ENCODE measurements at places on chromosomes 3 and 15.
A peak's percentile ranks its signal among the peaks of the same experiment; 100 is the strongest.

DNA sequence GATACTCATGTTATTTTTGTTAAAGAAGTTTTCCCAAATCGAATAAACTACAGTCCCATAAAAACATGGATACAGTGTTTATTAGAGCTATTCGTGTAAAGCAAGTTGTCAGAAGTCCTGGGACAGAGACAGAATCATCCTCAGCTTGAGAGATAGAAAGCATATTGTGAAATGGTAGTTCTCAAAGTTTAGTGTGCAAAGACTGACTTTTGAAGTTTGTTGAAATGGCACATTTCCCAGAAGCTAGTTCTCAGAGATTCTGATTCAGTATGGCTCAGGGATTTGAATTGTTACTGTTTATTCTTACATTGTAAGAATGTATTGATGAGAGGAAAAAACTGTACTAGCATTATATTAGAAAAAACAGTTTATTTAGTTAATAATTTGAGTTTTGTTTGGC is 22.1 kb downstream of the GABRR3 start:
- DNase-seq, result no peak

DNA sequence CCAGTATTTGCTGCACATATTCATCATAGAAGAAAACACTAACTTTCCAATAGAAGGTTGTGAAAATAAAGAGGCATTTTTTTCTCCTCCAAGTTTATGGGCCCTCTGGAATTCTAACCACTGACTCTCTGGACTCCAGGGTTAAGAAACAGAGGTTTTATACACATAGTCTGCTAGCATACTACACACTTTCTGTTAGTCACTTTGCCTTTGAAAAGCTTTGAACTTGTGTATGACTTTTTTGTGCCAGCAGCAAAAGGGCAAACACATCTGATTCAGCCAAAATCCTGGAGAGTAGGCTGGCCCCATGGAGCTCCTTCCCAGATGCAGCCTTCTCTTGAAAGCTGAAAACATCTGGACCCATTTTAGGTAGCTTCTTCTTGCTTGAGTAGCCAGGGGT is 6.2 kb downstream of the ZIC4 start:
- no peak for DNase-seq

- no peak for DNase-seq
Measured at GRCh38 chr3:120424976-120425570, 25.7 kb downstream of the FSTL1 start.

- peak; percentile 8 for DNase-seq
Measured at GRCh38 chr3:10142707-10143560, 1.4 kb downstream of the VHL start.

DNA sequence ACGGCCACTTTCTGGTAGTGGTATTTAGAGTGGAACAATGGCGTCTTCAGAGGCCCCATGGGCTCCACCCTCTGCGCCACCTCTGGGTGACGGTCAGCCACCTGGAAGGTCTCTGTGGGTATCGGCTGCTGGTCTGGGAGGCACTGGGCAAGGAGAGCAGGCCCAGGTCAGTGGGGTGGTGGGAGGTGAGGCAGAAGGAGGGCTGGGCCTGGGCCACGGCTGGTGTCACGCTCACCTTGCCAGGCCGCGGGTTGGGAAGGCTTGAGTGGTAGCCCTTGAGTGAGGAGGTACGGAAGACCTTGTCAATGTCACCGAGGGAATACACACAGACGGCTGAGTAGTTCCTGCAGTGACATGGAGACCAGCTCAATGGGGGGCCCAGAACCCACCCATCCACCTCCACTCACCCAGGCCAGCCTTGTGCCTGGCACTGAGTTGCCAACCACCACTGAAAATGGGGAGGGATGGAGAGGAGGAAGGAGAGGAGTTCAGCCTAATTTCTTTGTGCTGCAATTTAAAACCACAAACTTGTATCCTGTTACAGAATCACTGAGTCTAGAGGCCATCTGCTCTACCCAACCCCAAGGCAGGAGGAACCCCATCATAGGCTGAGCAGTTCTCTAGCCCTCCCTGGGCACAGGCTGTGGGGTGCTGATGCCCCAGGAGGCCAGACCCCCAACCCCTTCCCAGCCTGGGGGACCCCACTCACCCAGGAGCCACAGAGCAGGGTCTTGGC is 19.0 kb downstream of the SEMA7A start:
- no peak for DNase-seq

DNA sequence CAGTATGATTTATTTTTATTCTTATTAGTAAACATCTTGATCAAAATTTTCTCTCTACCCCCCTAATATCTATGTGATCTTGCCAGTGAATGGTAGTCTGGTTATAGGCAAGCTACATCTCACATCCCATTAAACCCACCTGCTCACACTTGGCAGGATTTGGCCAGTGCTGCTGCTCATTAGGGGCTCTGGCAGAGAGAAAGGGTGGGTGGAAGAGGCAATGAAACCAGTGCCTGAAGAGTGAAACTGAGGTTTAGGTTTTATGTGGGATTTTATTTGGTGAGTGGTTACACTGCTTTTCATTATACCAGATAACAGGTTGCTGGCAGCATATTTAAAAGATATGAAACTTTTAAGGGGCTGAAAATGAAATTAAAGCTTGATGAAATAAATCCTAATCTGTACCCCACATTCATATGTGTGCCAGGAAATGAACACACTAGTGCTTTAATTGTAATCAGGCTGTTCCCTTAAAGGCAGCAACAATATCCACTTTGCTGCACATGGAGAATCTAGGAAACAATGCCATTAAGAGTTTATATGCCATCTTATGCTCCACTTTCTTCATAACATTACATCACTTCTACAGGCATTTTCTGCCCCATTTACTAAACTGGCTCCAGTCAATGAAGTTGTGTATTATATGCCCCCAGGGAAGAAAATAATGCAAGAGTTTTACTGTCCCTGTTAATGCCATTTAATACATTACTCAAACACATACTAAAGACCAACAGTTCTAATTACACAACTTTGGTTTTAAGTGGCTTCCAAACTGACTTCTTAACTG is 688.7 kb downstream of the MECOM start:
- peak; percentile 25 for DNase-seq

- no peak for DNase-seq
Measured at GRCh38 chr3:194383276-194383940, 13.9 kb upstream of the LRRC15 start.

- DNase-seq, result no peak
Measured at GRCh38 chr3:141784531-141784930, 21.3 kb downstream of the GRK7 start.

- DNase-seq, result no peak
Measured at GRCh38 chr3:190086191-190086590, 34.5 kb downstream of the P3H2 start.

DNA sequence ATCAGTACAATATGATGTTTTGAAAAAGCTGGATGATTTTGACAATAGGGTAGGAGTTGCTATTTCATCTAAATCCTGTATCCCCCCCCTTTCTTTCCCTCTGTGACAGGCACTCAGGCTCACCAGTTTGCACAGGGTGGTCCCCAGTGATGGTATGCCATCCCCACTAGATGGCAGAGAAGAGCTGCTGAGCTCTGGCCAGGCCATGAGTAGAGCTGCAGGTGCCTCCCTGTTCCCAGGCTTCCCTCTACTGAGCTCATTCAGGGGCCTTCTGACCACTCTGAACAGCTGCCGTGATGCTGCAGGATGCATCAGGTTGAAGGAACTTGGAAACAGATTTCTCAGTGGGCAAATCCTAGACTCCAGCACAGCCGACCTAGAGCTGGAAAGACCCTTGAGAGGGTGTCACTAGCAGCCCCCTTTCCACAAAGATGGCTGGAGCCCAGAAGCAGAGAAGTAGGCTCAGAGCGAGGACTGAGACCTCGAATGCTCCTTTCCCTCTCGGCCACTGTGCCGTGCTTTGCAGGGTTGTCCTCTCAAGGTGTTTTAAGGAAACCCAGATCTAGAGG is 45.1 kb downstream of the EFCAB12 start:
- peak; percentile 40 for DNase-seq

- DNase-seq, result no peak
Measured at GRCh38 chr3:135456108-135456790, 509.3 kb upstream of the PPP2R3A start.

- DNase-seq, result no peak
Measured at GRCh38 chr15:91067036-91067435, 33.0 kb upstream of the SV2B start.

DNA sequence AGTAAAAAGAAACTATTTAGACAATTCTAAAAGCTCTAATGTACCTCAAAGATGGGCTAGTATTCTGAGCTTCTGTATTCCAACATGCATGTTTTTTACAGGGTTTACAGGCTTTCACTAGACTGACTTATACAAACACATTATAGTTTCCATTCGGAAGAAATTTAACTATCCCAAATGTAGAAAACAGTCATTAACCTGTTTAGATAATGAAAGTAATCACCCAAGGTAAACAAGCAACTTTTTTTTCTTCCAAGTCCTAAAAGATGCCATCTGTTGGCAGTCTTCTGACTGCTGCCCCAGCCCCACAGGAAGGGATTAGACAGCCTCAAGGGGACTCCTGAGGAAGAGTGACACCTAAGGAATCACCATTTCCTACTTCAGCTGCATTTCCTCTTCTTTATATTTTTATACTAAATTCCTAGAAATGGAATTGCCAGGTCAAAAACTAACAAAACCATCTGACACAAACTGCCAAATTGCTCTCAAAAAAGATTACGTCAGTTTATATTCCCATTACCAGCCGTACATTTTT is 25.5 kb downstream of the SIN3A start:
- DNase-seq, result no peak

DNA sequence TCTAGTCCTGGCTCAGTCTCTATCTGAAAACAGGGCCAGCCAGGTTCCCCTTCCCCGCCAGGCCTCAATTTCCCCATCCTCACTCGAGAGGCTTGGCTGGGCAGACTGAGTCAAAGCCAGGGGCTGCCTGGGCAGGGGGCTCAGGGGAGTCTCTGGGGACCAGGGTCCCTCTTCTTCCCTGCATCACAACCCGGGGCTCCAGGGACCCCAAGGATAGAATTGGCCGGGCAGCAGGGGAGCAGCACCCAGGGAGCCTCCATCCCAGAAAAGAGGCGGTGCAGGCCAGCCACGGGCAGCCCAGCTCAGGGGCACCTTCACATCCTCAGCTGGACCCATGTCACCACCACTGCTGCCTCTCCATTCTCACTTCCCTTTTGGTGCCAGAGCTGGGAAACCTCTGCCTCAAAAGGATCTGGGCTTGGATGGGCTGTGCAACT is 13.3 kb upstream of the PLXND1 start:
- DNase-seq, result no peak

DNA sequence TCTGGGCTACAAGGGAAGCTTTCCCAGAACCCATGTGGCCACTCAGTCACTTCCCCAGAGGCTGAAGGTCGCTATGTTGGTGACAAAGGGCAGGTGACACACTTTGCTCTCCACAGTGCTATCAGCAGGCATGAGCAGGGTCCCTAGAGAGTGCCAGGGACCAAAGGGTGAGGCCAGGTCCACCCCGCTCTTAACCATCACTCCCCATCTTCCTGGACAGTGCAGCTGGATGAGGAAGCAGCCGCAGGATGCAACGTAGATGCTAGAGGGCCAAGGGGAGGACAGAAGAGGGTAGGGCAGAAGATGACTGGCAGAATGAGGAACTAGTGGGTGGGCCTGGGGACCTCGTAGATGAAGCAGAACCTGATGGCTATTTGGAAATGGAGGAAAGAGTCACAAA is 13.6 kb upstream of the LTF start:
- DNase-seq, result no peak

GRCh38 chr3:90035643-90036042 is 928.2 kb downstream of the EPHA3 start:
- no peak for DNase-seq

DNA sequence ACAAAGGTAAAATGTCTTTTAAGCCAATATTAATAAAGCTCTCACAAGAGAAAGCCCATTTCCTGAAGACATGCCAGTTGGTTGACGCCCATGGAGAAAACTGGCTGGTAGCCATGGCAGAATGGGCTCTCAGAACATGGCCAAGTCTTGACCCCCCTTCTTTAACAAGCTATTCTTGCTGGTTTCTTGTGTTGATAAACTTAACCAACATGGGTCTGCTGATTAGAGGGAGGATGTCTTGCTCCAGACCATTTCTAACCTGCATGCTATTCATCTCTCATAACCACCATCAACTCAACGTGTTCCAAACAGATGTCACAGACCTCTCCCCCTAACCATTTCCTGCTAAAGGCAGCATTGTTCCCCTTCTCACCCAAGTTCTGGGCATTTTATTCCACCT is 25.7 kb downstream of the NTRK3 start:
- DNase-seq, result no peak

DNA sequence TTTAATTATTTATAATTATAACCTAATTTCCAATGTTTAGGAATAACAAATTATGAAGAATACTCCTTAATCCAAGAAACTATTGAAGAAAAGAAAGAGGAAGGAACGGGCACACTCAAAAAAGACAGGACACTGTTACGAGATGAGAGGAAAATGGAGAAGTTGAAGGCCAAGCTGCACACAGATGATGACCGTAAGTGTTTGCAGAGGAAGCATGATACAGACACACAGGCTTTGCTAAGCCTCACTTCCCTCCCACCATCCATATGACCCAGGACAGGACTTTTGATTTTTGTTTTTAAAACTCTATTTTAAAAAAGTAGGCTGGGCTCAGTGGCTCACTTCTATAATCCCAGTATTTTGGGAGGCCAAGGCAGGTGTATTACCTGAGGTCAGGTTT is 389.4 kb upstream of the TPM1 start:
- DNase-seq, result no peak

DNA sequence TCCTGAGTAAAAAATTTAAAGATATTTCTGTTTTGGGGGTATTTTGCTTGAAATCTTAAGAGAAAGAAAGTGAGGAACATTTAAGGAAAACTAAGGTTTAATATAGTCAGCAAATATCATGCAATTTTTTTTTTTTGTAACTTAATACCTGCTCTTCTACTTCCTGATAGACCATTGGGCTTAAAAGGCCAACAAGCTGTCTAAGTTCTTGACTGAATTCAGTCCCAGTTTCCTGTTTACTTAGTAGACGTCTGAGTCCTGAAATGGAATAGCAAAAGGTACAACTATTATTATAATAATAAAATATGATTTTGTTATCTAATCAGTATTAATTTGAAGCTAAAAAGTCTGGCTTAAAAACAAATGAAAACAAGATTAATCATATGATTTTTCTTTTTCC is 37.9 kb downstream of the IQCB1 start:
- no peak for DNase-seq

- DNase-seq, result no peak
Measured at GRCh38 chr3:194421-194820, 2.1 kb upstream of the CHL1 start.

GRCh38 chr3:149605902-149606301 is 51.9 kb downstream of the WWTR1 start:
- no peak for DNase-seq

DNA sequence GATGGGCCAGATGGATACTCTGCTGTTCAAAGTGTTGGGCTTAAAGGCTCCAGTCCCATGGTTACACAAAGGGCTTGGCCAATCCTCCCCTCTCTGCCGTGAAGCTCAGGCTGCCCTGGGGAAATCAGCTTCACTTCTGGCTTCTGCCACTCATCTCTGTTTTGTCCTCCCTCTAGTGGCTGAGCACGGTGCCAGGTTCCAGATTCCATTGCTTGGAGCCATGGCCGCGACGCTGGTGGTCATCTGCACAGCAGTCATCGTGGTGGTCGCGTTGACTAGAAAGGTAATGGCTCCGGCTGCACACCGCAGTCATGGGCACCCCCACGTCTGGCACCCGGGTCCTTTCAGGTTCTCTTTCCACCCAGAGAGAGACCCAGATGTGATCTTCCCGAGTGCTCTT is 5.6 kb downstream of the TIGIT start:
- DNase-seq, result peak; percentile 20

- no peak for DNase-seq
Measured at GRCh38 chr3:112980080-112980479, 5.2 kb upstream of the CD200R1 start.

- no peak for DNase-seq
Measured at GRCh38 chr3:197023998-197024651, 5.5 kb downstream of the MELTF start.

GRCh38 chr15:71111181-71111565 is 4.1 kb upstream of the THSD4 start:
- DNase-seq, result no peak

Measured in Caki2 (cell line).